Stimulated activated CD4-positive, alpha-beta T cell treated with anti-CD3 and anti-CD28 coated beads, Interleukin-1b, Interleukin-23, amount 100 ng/mL, for 24 hours (primary cell): ENCODE measurements at places on chromosomes 5 and 9.

- DNase-seq: no peak
These were observed 105.7 kb downstream of the DTWD2 start for GRCh38 chr5:118882666-118883065.

DNA sequence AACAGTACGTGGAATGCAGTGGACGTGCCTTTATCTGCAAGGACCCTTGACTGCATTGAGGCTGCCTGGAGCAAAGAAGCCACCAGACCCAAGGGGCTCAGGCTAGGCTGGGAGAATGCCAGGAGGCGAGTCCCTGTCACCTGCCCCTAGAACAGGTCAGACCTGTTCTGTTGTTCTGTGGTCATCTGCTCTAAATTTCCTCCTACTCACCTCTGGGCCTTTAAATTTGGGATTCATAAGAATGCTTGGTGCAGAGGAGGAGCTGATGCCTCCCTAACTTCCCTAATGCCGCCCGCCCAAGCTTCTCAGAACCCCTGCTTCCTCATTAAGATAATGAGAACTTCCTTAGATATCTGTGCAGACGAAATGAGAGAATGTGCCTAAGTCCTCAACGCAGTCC, 32.0 kb downstream of the DAPK1 start:
- DNase-seq: no peak

- no peak for DNase-seq
These were observed 307.0 kb downstream of the CWC27 start for GRCh38 chr5:65075623-65076250.

GRCh38 chr9:100150214-100150613, 51.2 kb downstream of the INVS start:
- no peak for DNase-seq

GRCh38 chr5:87121304-87122150, 146.2 kb upstream of the RASA1 start:
- DNase-seq: no peak

DNA sequence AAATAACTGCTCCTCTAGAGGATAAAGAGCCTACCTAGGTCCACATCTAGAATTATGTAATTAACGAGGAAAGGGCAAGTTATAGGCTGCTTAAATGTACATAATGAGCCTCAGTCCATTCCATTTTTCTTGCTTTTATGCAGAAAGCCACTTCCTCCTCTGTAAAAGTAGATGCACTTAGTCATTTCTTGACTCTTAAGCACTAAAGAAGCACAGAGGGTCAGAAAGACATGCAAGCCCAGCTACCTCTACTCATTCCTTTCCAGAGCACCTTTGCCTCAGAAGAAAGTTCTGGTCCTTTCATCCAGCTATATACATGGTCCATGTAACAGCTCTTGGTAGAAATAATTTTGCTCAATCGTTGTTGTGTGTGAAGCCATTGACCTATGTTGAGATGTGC, 308.0 kb upstream of the NREP start:
- DNase-seq: no peak

DNA sequence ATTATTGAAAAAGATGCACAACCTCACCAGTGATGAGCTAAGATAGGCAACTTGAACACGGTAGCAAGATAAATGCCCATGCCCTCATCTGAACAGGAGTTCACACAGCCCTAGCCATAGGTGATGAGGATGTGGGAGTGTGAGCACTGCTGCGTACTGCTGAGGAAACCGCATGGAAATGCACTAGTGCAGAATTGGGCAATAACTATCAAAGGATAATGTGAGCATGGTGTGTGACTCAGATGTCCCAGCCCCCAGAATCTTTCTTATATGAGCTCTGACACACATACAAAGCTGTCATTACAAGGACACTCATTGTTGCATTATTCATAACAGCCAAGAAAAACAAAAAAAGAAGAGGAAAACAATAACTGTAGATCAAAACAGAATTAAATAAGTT, 521.2 kb downstream of the IRX1 start:
- DNase-seq: no peak

- DNase-seq: no peak
These were observed 1.3 kb upstream of the LCN12 start for GRCh38 chr9:136950656-136951276.

GRCh38 chr9:86653466-86653865, 293.8 kb downstream of the GAS1 start:
- DNase-seq: no peak

DNA sequence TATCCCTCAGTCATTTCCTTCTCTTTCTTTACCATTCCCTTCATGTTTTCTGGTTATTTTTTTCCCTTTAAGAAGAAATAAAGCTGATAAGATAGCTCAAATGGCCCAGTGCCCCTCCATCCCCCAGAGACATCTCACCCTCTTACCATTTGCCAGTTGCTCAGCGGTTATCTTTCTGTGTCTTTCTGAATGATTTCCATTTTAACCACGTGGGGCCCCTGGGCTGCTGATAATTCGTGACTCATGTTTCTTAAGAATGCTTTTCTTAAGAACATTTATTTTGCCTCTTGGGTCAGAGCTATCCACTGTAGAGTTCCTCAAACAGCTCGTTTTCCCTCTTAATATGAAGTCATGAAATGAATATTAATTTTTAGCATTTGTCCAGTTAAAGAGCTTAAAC, 147.8 kb downstream of the MAST4 start:
- DNase-seq: no peak

- no peak for DNase-seq
These were observed 85.6 kb upstream of the LMX1B start for GRCh38 chr9:126528111-126528510.

DNA sequence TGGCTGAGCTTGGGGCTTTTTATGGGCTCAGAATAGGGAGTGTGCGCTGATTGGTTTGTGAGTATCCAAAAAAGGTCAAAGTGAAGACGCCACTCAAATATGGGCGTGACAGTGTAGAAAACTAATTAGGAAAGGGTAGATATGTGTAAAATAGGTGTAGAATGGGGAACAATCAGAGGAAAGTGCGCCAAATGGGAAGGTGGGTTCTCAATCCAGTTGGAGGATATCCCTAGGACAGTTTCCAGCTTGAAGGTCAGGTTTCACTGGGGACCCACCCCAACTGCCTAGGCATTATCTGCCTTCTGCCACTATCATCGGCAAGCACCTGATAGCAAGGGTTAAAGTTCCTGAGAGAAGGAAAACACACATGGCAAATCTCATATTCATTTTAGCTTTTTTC, 9.3 kb upstream of the MOCS2 start:
- no peak for DNase-seq

GRCh38 chr9:127706836-127707241, at the start of gene CFAP157:
CFAP157 (plus strand) TSS chr9:127706988; CDS start chr9:127707032, 44 bp downstream.
- no peak for DNase-seq

GRCh38 chr9:38642951-38643814, 22.8 kb upstream of the ANKRD18A start:
- no peak for DNase-seq

- no peak for DNase-seq
These were observed 16.3 kb upstream of the ANXA1 start for GRCh38 chr9:73135394-73135793.

DNA sequence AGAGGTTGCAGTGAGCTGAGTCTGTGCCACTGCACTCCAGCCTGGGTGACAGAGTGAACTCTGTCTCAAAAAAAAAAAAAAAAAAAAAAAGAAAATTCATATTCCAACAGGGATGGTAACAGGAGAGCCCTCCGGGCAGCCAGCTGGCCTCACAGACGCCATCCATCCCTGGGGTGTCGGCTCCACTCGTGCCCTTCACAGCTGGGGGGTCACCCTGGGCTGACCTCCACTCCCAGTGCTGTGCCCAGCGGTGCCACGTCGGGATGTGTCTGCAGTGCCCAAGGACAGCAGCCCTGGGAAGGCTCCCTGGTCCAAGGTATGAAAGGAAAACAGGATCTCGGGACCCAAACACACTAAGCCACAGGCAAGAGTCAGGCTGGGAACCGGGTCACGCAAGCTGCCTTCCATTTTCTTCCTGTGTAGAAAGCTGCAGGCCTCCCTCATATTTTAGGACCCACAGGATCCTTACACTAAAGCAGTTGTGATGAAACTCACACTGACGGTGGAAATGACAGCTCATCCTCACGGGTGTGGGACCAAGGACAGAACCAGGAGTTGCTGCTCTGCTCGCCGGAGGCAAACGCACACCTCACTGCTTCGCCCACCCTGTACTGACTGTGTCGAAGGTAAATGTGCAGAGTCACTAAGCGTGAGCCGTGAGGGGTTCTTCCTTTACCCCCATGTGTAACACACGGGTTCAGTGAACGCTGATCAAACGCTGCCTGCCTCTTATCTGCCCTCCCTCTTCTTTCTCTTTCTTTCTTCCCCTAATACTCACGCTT, 5.3 kb downstream of the SLC12A7 start:
- no peak for DNase-seq

- no peak for DNase-seq
These were observed 96.0 kb downstream of the LIX1 start for GRCh38 chr5:97046270-97046982.

GRCh38 chr5:147140558-147140957, 94.3 kb upstream of the STK32A start:
- no peak for DNase-seq

DNA sequence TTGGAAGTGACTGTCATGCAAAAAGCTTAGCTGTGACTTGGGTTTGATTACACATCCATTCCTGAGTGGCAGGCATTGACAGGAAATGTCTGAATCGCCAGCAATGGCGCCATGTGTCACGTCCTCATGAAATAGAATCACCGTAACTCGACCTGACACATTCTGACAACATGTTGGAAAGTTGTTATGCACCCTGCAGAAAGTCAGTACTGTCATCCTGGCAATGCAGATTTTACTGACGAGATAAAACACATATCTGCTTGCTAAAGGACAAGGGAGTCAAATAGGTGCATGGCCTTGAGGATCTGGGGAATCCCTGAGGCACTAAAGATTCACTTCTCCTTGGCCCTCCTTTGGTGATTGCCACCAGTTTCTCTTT, 344.2 kb downstream of the SPATA31D1 start:
- no peak for DNase-seq

DNA sequence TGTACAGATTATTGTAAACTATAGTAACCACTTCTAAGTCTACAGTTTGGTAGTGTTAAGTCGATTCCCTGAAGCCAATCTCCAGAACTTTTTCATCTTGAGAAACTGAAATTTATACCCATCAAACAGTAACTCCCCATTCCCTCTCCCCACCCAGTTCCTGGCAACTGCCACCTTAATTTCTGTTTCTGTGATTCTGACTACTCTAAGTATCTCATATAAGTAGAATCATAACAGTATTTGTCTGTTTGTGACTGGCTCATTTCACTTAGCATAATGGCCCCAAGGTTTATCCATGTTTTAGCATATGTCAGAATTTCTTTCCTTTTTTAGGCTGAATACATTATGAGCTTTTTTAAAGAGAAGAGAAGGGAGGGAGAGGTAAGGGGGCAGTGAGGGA, 61.4 kb downstream of the SPOCK1 start:
- no peak for DNase-seq

- no peak for DNase-seq
These were observed 15.6 kb upstream of the IRF1 start for GRCh38 chr5:132506094-132506692.

GRCh38 chr5:66169534-66169933, 25.4 kb downstream of the SREK1 start:
- no peak for DNase-seq

GRCh38 chr5:64505769-64506566, at the start of gene RGS7BP:
RGS7BP (plus strand) TSS chr5:64506015; CDS start chr5:64506625, 610 bp downstream.
- no peak for DNase-seq

DNA sequence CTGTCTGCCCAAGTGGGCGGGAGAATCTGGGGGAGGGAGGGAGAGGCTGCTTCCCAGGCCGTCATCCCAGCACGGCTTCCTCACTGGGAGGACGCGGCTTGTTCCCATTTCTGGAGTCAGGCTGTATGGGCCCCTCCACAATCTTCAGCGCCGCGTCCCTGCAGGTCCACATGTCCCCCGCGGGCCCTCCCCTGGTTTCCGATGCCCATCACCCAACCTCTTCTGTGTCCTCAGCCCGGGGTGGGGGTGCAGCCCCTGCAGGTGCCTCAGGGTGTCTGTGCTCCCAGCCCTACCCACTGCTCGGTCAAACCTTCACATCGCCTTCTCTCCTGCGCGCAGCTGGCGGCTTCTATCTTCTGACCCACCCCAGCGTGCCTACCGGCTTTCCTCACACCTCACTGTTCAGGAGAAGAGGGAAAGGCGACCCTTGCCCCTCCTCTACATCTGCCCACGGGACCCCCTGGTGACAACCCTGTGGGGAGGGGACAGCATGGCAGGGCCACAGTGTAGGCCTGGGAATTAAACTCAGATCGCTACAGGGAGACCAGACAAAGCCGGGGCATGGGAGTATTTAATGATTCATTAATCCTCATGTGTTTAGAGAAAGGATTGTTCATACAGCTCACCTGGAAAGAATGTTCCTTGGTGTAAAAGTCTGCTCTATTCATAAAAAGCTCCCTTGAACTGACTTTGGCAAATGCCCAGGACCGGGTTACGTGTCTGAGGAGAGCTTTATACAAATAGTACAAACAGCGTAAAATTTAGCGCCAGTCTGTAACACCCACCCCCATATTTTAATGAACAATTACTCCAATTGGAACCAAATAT, 145.1 kb downstream of the IRX1 start:
- no peak for DNase-seq

DNA sequence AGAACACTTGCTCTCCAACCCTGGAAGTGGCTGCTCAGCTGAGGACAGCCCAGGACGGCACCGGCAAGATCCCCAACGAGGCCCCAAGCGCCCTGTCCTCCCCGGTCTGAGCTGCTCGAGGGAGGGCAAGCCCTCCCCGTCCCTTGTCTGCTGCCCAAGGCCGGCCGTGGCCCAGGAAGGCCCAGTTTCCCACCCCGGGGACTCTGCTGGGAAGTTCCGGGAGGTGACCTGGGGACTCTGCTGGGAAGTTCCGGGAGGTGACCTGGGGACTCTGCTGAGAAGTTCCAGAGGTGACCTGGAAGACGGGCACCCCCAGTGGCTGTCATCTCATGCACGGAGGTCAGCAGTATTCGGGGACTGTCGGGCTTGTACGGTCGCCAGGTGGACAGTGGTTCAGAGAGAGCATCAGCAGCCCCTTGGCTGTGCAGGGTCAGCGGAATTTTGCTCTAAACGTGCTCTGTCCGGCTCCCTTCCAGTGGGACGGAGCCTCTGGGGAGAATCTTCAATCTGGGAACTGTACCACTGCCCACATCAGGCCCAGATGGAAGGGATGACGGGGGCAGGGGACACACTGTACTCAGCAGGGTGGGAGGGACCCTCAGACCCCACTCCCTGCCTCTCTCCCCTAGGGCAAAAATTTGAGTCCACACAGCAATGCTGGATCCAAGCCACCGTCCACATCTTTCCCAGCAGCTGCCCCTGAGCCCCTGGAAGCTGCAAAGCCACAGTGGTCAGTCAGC, 7.2 kb downstream of the NACC2 start:
- no peak for DNase-seq

DNA sequence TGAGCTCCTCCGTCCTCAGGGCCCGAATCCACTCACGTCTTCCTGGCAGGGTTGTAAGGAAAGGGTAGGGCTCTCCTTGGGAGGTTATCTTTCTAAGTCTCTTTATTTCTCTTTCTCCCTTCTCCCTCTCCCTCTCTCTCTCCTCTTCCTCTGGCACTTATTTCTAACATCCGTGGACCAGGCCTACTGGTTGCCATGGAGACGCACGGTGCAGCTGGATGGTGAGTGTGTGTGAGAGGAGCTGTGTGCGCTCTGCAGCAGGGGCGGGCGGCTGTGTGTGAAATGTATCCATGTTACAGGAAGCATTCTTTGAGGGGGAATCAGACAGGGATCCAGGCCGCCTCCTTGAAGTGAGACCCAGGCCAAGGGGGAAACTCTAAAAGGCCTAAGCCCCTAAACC, 32.2 kb downstream of the PCDH1 start:
- no peak for DNase-seq

GRCh38 chr5:172881691-172882370, 47.8 kb downstream of the ERGIC1 start:
- no peak for DNase-seq

- DNase-seq: no peak
These were observed 4.5 kb downstream of the PURA start for GRCh38 chr5:140118302-140118936.

GRCh38 chr9:101966691-101967090, 228.2 kb upstream of the GRIN3A start:
- no peak for DNase-seq
